Activated naive CD4-positive, alpha-beta T cell (primary cell): ENCODE measurements at places on chromosomes 2 and 18.

DNA sequence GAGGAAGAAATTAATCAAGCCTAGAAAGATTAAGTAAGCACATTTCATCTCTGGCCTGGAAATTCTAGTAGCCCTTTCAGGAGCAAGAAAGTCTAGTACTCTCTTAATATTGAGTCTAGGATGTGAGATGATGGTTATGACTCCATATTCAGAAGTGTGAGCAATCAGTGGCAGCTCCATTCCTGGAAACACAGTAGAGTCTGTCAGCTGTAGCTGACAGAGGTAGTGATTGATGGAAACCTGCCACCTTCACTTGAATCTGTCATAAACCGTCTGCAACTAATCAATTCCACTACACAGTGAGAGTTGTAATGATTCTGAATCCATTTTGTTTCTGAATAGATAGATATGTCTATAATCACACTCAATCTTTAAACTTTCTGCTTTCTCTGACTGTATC, 635.1 kb downstream of the IRS1 start:
- no peak for DNase-seq

DNA sequence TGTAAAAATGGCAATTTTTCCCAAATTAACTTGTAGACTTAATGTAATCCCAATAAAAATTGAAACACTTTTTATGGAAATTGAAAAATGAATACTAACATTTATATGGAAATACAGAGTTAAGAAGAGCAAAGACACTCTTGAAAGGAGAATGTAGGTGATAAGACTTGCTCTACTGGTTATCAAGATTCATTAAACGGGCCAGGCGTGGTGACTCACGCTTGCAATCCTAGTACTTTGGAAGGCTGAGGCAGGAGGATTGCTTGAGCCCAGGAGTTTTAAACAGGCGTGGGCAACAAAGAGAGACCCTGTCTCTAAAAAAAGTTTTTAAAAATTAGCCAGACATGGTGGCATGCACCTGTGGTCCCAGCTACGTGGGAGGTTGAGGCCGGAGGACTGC, 29.5 kb upstream of the ZNF396 start:
- no peak for DNase-seq

DNA sequence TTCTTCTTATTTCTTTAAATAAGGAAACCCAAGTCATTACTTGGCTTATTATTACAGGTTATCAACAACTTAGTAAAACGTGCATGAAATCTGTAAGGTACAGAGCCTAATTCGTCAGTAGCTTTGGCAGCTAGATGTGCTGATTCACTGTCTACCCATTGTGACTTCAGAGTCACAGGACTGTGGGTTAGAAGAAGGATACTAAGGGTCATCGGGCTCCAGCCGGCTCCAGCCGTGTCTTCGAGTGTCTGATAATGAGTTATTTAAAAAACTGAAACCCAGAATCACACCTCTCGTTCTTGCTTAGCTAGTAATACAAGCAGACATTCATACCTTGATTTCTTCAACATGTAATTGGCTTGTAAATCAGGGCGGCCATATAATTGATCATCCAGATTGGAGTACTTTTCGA, 170.5 kb downstream of the FMNL2 start:
- no peak for DNase-seq

GRCh38 chr2:120831086-120831485, 95.4 kb downstream of the GLI2 start:
- no peak for DNase-seq

- no peak for DNase-seq
These were observed 11.8 kb downstream of the CYP27C1 start for GRCh38 chr2:127208313-127208712.

- DNase-seq: no peak
These were observed 2.5 kb upstream of the IL36RN start for GRCh38 chr2:113056521-113056920.

DNA sequence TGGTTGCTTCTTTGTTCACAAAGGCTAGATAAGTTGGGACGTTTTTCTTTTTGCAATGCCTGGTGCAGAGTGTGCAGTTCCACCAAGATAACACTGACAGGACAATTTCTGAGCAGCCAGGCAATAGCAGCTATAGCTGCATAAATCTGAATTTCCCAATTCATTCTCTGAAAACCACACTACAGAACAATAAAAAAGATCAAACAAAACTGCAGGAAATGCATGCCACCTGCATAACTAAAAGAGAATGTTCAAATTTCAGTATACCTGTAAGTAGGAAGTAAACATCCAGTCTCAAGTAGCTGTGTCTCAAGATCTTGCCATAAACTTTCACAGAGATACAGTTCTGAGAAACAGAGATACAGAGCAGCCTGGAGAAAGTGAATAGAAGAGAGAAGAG, 5.3 kb upstream of the KCTD18 start:
- DNase-seq: no peak

- DNase-seq: no peak
These were observed 145.6 kb downstream of the AGAP1 start for GRCh38 chr2:235639428-235639773.

DNA sequence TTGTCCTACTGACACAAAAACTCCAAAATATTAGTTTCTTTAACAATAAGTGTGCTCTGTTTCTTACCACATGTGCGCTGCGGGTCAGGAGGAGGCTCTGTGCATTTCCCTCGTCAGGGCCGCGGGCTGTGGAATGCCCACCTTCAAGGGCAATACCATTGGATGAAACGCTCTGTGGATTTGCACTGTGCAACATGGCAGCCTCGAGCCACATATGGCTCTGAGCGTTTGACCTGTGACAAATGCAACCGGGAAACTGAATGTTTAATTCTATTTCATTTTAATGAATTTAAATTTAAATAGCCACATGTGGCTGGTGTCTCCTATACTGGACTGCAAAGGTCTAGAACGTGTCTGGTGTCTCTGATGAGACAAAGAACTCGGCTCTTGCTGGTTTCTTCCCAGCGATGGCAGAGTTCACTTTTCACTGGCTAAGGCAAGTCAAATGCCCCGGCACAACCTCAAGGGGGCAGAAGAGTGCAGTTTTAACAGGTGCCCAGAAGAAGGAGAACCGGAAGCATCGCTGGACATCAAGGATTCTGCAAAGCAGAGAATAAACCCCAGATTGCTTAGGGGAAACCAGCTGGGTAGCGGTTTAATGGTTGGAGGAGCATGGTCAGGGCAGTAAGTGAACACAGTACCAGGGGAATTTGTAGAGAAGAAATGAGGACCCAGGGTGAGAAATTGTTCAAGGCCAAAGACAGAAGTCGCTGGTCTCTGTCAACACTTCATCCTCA, 37.0 kb upstream of the TMEM18 start:
- DNase-seq: no peak

- DNase-seq: no peak
These were observed 769 bp downstream of the FAM110C start for GRCh38 chr2:45342-46130.

DNA sequence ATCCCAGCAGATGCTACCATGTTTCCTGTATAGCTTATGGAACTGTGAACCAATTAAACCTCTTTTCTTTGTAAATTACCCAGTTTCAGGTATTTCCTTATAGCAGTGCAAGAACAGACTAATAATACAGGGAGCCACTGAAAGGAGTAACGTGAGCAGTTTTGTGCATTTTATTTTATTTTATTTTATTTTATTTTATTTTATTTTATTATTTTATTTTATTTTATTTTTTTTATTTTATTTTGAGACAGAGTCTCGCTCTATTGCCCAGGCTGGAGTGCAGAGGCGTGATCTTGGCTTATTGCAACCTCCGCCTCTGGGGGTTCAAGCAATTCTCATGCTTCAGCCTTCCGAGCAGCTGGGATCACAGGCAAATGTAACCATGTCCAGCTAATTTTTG, 156.3 kb upstream of the MSH6 start:
- no peak for DNase-seq

- no peak for DNase-seq
These were observed 168.2 kb downstream of the CDH7 start for GRCh38 chr18:65919018-65919417.

DNA sequence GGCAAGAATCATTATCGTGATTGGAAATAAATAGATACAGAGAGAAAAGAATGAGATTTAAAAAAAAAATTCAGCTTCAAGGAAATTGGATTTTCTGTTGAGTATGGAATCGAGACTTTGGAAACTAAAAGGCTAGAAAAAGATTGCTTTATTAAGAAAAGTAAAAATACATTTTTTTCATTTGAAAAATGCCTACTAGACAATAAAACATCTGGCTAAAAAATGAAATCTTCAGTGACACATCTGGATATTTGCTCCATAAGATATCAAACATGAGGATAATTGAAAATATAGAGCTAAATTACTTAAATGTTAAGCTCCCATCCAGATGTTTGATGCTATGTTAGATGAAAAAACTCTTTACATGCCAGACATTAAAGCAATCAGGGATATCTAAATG, 879.5 kb downstream of the TSN start:
- DNase-seq: no peak

DNA sequence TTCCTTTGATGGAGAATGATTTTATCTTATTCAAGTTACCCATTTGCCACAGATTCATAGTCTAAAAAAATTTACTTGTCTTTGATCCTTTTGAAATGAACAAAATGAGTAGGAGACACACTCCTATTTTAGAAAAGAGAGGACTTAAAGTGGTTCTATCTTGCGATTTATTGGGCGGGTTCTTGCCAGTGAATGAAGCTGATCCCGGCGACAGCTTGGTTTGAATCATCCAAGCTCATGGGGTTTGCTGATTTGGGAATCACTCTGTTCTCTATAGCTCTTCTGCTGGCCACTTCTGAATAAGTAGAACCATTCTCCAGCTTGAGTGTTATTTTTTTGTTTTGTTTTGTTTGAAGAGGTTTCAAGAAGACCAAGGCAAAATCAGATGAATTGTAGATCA, 25.5 kb upstream of the PPP1CB start:
- DNase-seq: no peak

DNA sequence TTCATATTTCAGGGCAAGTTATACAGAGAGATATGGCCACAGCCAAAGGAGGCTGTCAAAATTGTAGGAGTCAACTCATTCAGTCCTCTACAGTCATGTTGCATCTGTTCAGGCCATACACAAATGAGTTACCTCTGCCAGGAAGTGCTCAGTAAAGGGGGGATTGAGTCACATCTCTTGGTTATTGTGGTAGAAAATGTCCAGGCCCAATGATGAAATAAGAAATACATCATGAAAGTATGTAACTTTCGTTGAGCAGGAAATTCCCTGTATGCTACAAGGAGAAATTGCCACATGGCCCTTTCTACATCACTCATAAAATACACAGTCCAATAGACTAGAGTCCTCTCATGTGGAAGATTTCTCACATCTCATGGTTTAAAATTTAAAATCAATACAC, 103.9 kb upstream of the COL3A1 start:
- no peak for DNase-seq

DNA sequence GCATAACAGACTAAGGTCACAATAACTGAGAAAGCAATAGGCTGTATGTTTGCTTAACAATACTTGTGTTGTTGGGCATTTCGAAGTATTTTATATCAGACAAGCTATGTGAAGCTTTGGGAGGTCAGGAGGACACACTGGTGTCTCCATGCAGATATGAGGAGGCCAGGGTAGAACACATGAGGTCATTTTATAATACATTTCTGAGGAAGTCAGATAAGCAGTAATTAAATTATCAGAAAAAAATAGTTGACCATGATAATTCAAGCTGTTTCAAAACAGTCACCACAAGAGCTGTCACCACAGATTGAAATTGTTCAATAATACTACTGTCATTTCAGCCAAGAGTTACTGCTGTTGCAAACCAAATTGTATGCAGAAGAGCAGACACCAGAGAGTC, 160.6 kb downstream of the RIT2 start:
- no peak for DNase-seq

- DNase-seq: no peak
These were observed 80.5 kb downstream of the EHBP1 start for GRCh38 chr2:62785810-62786597.

DNA sequence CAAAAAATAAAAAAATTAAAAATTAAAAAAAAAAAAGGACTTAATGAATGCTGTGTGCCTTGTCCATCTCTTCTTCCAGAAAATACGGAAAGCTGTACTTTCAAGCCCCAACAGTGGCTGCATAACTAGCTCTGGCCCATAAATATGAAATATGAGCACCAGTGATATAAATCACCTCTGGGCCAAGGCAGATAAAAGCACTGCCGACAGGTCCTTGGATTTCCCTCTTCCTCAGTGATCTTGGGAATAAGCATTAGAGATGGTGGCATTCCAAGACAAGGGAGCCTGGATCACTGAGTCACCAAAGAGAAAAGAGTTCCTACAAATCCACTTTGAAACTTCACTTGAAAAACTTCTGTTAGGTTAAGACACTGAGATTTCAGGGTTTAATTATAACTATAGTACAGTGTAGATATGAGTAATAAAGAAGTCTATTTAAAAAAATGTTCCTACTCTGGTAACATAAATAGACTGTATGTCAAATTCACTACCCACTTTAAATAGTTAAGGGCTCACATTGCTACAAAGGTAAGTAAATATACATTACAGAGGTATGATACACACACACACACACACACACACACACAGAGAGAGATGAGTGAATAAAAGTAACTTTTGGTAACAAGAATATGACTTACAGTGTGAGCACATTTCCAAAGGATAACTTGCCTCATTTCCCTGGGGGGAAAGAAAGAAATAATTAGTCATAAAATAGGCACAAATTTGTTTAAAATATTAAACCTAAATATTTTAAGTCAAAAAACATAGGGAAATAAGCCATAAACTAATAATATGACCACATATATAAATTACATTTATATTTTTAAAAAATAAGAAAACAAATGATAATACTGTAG, 35.6 kb downstream of the PPP3R1 start:
- DNase-seq: no peak

DNA sequence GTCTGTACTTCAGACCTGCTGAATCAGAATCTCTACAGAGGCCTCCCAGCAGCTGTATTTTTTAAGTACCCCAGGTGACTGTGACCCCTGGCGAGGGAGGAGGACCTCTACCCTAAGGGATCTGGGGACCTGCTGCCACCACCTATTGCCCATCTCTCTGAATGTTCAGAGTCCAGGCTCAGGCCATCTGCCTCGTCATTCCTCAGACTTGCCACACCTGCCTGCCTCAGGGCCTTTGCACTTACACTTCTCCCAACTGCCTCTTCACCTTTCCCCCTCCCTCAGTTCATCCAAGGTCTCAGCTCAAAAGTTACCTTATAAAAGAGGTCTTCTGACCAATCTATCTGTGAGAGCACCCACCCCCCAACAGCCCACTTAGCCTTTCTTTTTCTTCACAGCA, 21.5 kb downstream of the UXS1 start:
- DNase-seq: no peak

DNA sequence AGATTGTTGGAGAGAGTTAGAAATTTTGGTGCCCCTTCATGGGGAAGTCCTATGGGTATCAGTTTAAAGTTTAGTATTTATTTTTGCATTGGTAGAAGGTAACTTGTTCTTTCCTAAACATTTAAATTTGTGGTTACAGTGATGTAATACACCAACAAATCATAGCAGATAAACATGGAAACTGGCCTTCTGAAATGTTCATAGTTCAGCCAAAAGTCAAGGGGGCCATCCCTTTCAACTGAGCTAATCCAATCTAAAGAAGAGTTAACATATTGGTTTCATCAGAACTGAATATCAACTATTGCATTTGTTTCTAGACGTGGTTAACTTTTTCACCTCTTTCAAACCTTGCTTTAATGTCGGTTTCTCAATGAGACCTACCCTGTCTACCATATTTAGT, 46.3 kb downstream of the PPP1R1C start:
- no peak for DNase-seq

GRCh38 chr2:237722616-237723015, 76.0 kb upstream of the RBM44 start:
- no peak for DNase-seq

GRCh38 chr2:235371018-235371417, 122.8 kb upstream of the AGAP1 start:
- no peak for DNase-seq

GRCh38 chr2:75068546-75068945, 110.1 kb downstream of the POLE4 start:
- DNase-seq: no peak
